NCI-H1105 treated with DMSO at 0.1 percent for 48 hours (cell line): ENCODE measurements at places on chromosomes 7 and 10.

DNA sequence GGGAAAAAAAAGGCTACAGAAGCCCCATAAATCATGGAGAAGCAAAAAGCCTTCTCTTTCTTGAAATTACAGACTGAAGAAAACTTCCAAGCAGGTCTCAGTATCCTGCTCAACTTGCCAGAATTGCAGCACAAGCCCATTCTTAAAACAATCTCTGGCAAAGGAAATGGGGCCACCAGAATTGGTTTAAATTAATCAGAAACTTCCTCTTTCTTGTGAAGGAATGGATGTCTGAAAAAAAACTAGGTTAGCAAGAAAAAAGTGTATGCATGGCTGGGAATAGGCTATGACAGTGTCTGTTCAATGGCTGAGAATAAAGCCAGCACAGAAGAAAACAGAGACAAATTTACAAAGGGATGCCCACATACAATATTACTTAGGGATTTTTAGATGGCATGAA lies 59.1 kb downstream of the TFEC start:
- no peak for DNase-seq

- no peak for DNase-seq
Observed at GRCh38 chr7:110446658-110447057, 644.3 kb upstream of the LRRN3 start.

- DNase-seq: no peak
Observed at GRCh38 chr7:18993933-18994668, 123.3 kb downstream of the TWIST1 start.

GRCh38 chr7:71343039-71343438 lies 211.1 kb downstream of the GALNT17 start:
- no peak for DNase-seq

- DNase-seq: no peak
Observed at GRCh38 chr7:5607951-5608656, 173.4 kb downstream of the RNF216 start.

DNA sequence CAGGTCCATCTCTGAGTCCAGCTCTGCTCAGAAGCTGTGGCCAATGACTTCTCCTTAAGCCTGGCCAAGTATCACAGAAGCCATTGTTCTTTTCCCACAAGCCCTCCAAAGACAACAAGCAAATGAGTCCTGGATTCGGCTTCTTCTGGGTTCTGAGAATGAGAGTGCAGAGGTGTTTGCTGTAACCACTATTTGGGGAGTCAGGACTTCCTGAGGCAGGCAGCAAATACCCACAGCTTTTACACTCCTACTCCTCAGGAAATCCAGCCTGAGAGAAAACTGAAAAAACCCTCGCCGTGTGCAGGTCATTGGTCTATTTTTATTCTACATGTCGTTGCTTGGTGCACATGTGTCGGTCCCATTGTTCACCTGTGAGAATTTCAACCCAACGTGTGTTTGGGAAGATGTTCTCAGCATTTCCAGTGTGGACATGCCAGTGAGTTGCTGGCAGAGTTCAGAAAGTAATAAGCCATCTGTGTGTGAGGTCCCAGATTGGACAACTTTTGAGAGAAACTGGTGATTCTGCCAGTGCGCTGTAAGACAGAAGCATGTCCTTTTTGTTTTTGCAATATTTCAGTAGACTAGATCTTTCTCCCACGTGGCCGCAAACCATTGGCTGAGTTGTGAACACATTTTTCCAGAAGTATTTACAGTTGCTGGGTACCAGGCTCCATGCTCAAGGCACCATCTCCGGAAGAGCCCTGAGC lies 121.6 kb upstream of the LYZL2 start:
- no peak for DNase-seq

DNA sequence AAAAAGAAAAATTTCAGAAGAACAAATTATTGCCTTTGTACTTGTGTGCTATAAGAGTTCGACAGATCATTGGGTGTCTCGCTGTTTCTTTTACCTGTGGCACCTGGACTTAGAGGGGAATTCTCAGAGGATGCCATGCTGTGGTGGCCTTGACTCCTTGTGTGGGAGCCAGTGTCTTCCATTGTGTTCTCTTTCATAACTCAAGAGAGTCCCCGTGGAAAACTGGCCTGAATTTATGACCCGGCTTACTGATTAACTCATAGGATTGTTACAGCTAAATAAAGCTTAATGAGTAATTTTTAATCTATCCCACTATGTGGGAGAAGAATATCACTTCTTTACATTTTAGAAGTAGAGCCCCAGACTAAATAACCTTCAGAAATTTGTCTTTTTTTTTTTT lies 54.5 kb downstream of the UBE3C start:
- no peak for DNase-seq

DNA sequence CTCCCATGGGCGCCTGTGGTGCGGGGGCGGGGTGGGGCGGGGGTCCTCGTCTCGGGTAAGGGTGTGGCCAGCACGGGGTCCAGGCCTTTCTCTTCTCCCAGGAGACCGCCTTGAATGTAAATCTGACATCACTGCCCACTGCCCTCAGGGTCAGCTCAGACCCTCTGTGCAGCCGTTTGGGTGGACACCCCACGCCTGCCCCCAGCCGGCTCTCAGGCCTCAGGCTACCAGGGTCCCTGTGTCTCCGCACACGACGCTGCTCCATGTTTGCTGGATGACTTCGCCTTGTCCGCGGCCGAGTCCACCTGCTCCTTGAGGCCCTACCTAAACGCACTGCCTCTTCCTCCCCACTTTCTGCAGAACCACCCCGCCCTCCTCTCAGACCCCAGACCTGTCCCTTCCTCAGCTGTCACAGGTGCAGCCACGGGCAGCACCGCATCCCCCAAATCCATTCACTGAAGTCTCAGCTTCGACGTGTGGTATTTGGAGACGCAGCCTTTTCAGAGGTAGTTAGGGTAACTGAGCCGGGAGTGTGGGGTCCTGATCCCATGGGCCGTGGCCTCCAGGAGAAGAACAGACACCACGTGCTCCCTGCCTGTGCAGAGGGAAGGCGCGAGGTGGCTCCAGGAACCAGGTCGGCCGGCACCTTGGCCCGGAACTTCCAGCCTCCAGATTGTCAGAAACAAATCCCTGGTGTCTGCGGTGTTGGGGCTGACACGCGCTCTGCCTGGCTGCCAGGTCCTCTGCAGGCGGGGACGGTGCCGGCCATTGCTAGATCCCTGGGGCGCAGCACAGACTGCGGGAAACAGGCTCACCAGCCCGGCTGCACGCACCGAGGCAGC lies 97.4 kb upstream of the DIP2C start:
- no peak for DNase-seq

- no peak for DNase-seq
Observed at GRCh38 chr7:5232874-5233273, 42.8 kb downstream of the WIPI2 start.

DNA sequence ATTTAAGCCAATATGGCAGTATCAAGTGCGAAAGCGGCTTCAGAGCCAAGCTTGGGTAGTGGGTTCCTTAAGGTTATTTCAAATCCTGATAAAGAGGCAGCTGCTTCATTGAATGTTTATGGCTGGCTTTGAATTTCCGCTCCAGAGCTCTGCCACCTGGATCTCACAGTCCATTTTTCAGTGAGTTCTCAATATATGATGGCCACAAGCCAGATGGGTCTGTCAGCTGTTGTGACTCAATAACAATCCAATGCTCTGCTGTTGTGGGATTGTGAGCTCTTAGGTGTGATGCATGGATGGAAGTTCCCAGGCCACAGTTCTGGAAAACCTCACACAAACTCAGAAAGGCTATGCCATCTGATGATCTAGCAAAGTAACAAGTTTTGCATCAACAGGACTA lies 743.8 kb upstream of the LRRN3 start:
- DNase-seq: peak; percentile 51

GRCh38 chr7:19128856-19129255 lies 11.4 kb upstream of the TWIST1 start:
- no peak for DNase-seq

DNA sequence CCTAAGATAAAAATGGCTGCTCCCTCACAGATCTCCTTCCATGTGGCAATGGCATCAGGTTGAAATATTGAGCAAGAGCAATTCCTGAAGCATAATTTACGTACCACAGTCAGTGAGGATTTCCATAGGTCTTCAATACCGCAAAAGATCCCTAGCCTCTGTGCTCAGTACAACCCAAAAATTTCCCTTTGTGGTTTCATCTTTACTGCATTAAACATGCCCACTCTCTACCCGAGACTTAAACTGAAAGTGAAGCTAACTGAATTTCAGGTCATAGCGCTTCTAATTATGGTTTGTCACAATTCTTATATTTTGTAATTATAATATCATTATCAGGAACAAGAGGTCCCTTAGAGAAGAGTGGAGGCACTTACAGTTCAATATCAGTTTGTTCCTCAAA lies 1071.1 kb downstream of the XPNPEP1 start:
- no peak for DNase-seq

DNA sequence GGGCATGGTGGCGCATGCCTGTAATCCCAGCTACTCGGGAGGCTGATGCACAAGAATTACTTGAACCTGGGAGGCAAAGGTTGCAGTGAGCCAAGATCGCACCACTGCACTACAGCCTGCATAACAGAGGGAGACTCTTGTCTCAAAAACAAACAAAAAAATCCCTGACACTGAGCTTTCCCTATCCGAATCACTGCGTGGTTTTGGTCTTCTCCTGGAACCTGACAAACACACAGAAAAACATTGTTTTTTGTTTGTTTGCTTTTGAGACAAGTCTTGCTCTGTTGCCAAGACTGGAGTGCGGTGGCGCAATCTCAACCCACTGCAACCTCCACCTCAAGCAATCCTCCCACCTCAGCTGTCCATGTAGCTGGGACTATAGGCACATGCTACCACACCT lies 50.4 kb upstream of the PTPRN2 start:
- no peak for DNase-seq

GRCh38 chr10:113899952-113900598 lies 45.6 kb downstream of the NHLRC2 start:
- DNase-seq: no peak

DNA sequence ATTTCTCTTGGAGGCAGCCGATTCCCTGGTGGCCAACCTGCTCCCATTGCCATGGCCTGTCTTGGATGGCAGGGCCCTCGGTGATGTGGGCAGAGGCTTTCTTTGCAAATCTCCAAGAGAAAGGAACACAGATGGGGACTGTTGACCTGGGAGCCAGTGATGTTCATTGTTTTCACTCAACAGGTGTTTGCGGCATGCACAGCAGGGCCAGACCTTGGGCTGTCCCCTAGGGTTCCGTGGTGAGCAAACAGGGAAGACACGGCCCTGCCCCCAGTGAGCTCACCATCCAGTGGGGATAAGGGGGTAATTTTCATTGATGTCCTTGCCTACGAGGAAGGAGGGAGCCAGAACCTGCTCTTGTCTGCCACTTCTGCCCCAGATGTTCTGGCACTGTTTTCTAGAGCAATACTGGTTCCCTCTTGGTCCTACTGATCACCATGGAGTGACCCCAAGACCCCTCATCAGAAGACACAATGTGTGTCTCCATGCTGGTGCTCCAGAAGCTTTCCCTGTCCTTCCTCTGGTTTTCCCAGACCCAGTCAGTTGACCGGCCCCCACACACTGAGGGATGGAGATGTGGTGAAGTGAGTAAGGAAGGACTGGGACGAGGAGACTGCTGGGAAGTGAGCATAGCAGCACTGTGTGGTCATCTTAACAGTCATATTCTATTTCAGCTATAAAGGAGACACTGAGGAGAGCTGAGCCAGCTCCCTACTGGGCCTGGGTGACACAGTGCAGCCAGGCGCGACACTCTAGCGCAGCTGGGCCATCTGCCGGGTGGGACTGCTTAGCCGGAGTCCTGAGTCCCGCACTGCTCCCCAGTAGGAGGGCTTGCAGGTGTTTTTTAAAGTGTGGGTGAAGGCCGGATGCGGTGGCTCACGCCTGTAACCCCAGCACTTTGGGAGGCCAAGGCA lies 20.4 kb upstream of the FIGNL1 start:
- no peak for DNase-seq

GRCh38 chr7:142362349-142362748 lies 104.5 kb upstream of the PRSS58 start:
- DNase-seq: no peak

- DNase-seq: no peak
Observed at GRCh38 chr10:88062798-88063472, 199.5 kb downstream of the PTEN start.

DNA sequence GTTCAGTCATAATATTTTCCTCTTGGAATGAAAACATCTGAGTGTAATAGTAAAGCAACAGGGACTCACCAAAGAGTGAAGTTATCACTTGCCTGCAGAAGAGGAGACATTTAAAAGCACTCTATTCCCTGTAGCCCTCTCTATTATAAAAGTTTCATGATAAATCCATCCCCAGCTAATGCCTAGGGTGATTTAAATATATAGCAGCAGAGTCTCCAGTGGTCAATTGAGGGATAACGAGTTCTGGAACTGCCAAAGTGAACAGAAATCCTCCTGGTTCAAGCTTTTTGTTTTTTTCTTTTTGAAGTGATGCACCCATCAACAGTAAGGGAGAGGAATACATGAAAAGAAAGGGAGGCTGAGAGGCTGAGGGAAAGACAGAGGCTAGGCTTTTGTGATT lies 87.3 kb downstream of the EVX1 start:
- peak; percentile 10 for DNase-seq

DNA sequence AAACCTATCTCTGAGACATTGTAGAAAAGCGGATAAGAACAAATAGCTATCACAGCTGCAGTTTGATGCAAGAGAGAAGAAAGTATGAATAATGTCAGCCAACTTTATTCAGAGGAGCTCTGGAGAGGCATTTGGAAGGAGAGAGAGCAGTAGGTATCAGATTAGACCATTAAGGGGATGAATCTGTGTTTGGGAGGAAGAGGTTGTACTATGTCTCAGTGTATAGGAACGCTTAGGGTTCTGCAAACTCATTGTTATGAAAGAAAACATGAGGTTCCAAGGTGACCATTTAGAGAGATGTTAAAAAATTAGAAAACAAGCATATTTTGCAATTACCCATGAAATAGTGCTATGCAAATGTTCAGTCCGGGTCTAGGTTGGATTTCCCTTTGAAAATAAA lies 207.5 kb upstream of the GNAI1 start:
- no peak for DNase-seq

- DNase-seq: no peak
Observed at GRCh38 chr7:123994449-123994848, 38.4 kb downstream of the TMEM229A start.

- no peak for DNase-seq
Observed at GRCh38 chr10:19579761-19580545, 236.3 kb upstream of the PLXDC2 start.
